ENCODE measurements at places on chromosomes 7 and 10. TPM values are rescaled to one million over a fixed set of nuclear protein-coding genes. Genes with fewer than 3 reads are reported as not detected.

DNA sequence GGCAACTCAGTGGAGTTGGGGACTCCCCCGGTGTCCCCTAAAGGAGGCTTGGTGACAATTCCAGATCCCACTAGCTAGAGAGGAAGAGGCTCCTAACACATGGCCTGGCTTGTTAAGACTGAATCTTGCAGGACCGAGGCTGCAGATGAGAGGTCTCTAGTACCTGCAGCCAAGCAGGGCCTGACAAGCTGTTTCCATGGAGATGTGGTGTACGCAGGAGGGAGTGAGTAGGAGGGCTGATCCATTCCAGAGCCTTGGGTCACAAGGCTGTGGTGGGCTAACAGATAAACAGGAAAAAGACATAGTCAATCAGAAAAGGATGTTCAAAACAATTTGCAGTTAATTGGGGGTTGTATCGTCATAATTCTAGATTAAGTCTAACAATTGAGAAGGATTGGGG, 77.3 kb upstream of the MKLN1 start:
- DNase-seq = no peak

DNA sequence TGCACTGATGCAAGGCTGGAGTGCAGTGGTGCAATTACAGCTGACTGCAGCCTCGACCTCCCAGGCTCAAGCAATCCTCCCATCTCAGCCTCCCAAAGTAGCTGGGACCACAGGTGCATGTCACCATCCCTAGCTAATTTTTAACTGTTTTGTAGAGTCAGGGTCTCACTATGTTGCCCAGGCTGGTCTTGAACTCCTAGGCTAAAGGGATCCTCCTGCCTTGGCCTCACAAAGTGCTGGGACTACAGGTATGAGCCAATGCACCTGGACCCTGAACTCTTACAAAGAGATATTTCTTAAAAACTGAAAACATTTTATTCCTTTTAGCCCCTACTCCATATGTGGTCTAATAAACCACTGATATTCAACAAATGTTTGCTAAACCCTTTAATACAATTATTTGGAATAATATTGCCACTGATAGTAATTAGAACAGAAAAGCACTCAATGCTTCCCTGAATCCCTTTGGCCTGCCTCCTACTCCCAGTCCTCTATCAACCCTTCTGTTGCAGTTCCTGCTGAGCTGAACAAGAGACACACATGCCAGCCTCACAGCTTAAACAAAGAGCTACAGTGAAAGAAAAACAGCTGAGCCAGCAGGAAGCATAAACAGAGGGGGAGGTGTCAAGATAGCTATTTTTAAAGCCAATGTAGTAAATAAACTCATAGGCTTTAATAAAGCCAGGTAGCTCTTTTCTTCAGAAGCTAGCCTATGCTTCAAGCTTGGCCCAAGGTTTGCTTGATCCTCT, 7.0 kb upstream of the GNAI1 start:
- DNase-seq = no peak

DNA sequence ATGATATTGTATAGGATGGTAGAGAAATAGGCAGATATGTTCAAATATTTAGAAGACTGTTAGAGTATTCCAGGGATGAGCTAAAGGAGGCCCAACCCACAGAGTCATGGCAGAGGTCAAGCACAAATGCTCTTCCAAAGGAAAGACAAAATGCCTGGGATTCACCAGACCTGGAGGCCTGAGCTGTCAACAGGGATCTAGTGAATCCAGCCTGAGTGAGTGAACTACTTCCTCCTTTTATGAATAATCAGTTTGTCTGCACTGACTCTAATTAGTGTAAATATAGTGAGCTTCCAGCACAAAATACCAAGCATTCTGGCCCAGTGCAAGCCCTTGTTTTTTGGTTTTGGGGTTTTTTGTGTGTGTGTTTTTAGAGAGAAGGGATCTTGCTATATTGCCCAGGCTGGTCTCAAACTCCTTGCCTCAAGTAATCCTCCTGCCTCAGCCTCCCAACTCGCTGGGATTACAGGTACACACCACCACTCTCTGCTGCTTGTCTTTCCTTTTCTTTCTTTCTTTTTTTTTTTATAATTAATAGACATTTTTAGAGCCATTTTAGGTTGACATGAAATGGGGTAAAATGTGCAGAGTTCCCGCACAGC, 244.4 kb downstream of the SKIDA1 start:
- DNase-seq = no peak

DNA sequence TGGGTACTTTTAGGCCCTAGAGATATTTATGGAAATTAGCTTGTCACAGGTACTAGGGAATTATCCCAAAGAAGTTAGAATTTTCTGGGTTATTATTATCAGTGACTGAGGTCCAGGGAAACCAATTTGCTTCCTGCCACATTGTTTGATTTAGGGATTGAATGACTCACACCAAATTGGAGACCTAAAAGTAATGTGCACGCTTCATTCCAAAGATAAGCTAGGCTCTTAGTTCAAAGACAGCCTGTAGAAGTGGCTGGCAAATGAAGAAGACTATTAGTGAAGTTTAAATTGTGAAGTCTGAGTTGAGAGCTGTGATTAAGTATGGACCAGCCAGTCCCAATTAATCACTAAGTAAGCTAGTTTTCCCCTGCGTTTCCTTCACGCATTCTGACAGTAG, 188.1 kb upstream of the MYO3A start:
- DNase-seq = no peak

DNA sequence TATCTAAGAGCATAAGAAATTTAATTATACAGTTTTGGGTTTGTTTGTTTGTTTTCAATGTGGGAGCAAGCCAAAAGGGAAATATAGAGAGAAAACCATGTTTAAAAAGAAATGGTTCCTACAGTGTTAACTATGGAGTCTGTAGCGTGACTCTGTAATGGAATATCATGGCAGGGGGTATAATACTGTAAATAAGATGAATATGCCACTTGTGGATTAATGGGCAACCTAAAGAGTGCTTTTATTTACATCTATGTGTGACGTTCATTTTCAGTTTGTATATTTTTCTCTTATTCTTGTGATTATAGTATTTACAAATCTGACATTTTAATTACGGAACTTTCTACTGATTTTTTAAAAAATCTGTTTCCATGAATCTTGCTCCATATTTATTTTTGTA, 95.9 kb downstream of the POLL start:
- no peak for DNase-seq

- DNase-seq = no peak
These were observed 18.7 kb downstream of the SEC24C start for GRCh38 chr10:73762915-73763314.

- no peak for DNase-seq
These were observed 636.9 kb downstream of the ACTR3B start for GRCh38 chr7:153396475-153396874.

DNA sequence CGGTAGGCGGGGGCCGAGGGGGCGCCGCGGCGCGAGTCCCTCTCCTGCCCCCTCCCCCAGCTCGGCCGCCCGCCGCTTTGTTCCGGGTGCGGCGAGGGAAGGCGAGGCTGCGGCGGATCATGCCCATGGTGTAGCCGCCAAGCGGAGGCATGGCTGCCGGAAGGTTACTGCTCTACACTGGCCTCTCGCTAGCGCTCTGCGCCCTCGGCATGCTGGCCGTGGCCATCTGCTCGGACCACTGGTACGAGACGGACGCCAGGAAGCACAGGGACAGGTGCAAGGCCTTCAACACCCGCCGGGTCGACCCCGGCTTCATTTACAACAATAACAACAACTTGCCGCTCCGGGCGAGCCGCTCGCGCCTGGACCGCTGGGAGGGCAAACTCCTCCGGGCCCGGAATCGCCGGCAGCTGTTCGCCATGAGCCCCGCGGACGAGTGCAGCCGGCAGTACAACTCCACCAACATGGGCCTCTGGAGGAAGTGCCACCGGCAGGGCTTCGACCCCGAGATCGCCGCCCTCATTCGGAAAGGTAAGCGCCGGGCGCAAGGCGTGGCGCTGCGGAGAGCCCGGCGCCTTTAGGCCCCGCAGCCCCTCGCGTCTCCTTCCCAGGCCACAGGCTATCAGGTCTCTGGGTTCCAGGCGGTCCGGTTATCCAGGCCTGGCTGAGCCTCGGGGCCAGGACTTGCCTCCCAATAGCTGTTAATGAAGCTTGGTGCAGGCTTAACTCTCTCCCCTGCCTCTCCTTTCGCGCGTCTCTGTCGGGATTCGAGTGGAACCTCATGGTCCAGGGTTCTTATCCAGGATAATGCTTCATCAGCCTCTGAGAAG, 513 bp downstream of the TMEM178B start:
- DNase-seq = peak; percentile 59

GRCh38 chr7:116451957-116452729, 47.4 kb upstream of the CAV2 start:
- no peak for DNase-seq

SPDYE16 gene
- polyA plus RNA-seq = 0.10 TPM

BAG3 gene
- 283 TPM for polyA plus RNA-seq

TMEM213 gene
- polyA plus RNA-seq = not detected

PHYHIPL gene
- polyA plus RNA-seq = 0.18 TPM

OR2A42 gene
- polyA plus RNA-seq = 0.03 TPM

CTTNBP2 gene
- 0.10 TPM for polyA plus RNA-seq

NEURL1 gene
- polyA plus RNA-seq = 35.9 TPM

GRM3 gene
- not detected for polyA plus RNA-seq

UCMA gene
- not detected for polyA plus RNA-seq

ARHGAP12 gene
- polyA plus RNA-seq = 8.2 TPM

HDAC9 gene
- polyA plus RNA-seq = 0.86 TPM
